ENCODE measurements at places on chromosomes 2 and 18.
A peak's percentile ranks its signal among the peaks of the same experiment; 100 is the strongest.

DNA sequence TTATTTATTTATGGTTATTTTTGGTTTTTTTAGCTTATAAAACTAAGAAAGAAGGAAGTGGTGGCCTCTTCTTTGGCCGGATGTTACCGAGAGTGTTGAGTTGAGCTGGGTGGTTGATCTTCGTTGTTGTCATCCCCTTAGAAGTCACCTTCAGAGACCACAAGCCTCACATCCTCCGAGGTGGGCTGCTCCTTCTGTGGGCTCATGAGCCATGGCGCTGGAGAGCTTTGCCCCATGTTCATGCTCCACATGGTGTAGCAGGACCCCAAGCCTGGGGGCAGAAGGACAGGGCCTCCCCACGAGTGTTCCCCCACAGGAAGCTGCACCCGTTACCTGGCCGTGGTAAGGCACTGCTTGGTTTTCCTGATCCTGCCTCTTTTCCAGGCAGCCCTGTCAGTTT, 23.4 kb downstream of the SNTG2 start:
- no peak for DNase-seq

- DNase-seq, result no peak
These were observed 85.3 kb upstream of the HK2 start for GRCh38 chr2:74748665-74749064.

GRCh38 chr2:14720739-14721138, 88.2 kb downstream of the LRATD1 start:
- DNase-seq, result no peak

- DNase-seq, result no peak
These were observed 19.1 kb downstream of the SULT1C4 start for GRCh38 chr2:108396845-108397244.

- no peak for DNase-seq
These were observed 167.9 kb downstream of the CCDC102B start for GRCh38 chr18:68965817-68966216.

DNA sequence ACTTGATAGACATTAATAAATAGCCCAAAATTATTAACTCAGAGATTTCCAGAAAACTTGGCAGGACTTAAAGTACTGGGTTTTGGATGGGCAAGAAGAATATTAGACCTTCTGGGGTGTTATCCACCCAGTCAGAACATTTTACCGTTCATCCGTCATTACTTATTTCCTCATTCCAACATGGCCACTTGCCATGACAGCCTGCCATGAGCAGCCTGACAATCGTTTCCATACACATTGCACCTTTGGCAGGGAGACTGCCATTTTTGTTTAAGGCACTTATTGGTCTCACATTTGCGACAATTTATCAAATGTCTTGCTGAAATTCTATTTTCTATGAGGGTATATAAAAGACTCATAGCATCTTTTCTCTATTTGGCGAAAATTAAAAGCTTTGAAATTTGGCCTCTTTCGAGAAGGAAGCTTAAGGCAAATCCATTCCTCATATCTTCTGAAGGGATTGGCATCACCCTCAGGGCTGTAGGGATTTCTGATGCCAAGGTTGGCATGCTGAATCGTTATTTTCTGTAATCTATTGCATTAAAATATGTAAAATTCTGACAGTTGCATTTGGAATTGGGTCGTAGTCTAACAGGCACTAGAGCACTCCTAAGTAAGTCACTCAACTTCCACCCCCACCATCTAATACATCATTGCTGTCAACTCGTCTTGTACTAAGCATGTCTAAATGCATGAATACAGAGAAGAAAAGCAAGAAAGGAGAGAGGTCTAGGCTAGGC, 406.3 kb upstream of the PIK3C3 start:
- no peak for DNase-seq

DNA sequence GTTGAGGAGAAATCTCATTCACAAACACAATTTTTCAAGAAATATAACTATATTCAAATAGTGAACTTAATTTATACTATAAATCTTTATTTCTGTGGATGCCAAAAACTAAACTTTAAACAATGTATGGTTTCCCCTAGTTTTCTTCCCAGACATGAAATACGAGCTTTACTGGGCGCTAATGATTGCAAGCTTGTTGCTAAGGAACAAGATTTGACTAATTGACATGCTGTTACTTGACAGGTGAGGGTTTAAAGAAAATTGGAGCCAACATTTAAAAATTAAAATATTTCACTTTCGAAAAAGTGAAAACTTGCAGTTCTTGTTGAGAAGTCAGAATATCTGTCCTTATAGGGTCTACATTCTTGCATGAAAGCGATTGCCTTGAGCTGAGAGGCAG, 381.0 kb downstream of the MEIS1 start:
- DNase-seq, result no peak

GRCh38 chr2:120826716-120827410, 91.2 kb downstream of the GLI2 start:
- no peak for DNase-seq

DNA sequence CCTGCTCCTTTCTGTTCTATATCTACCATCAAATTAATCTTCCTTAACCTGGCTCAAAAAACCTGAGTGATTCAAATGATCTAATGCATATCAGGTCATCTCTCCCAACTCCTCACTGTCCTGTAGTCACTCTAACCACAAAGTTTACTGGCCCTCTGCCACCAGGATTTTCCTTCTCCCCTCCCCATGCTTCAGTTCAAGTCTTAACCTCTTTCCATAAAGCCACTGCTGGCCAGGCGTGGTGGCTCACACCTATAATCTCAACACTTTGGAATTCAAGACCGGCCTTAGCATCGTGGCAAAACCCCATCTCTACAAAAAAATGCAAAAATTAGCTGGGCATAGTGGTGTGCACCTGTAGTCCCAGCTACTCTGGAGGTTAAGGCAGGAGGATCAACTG, 7.5 kb upstream of the SP3 start:
- DNase-seq, result no peak

DNA sequence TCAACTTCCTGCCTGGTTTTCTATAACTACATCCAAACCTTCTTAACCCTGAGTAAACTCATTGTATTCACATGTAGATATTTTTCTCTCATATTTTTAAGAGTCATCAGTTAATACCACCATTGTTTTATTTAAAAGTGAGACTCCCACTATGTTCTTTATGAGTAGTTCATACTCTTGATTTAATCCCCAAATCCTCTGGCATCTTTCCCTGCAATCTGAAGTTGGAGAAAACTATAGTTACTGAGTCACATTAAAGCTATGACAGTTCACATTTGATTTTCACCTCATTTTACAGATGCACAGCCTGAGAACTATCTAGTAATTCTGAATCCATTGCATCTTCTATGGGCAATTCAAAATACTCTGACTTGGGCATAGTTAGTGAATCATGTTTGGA, 1358.7 kb upstream of the NRXN1 start:
- no peak for DNase-seq

GRCh38 chr2:51575181-51575580, 543.2 kb upstream of the NRXN1 start:
- no peak for DNase-seq

DNA sequence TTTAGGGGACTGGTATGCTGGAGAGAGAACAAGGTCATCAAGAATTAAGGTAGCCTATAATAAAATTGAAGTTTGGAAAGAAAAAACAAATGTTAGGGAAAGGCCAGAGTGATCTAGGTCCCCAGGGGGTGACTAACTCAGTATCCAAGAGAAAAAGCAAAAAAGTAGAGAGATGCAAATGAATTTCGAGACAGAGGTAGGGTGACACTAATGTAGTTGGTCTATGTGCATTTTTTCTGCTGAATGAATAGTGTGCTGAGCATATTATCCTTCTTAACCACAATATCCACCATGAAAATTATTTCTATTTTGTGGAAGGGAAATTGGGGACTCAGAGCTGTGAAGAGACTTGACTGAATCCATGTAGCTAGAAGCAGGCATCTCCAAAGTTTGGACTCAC, 9.8 kb downstream of the IL36A start:
- no peak for DNase-seq

DNA sequence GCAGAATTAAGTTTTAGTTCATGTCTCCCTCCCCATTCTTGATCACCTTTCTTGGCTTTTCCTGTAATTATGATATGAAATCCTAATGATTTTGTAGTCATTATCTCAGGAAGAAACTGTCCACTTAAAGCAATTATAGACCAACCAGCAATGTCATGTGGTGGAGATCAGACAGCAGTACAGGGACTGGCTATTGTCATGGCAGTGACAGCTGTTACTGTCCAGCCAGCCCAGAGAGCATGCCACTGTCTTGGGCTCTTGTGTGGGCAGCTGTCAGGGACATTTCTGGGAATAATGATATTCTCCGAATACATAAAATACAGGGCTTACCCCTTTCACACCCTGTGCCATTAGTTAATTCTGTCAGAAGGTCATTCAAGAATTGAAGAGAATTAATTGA, 355.3 kb upstream of the RAB12 start:
- DNase-seq, result no peak

- peak; percentile 27 for DNase-seq
These were observed 618 bp upstream of the LYPD1 start for GRCh38 chr2:132670496-132671150.

- no peak for DNase-seq
These were observed 36.3 kb upstream of the CHRNA1 start for GRCh38 chr2:174800436-174801205.

DNA sequence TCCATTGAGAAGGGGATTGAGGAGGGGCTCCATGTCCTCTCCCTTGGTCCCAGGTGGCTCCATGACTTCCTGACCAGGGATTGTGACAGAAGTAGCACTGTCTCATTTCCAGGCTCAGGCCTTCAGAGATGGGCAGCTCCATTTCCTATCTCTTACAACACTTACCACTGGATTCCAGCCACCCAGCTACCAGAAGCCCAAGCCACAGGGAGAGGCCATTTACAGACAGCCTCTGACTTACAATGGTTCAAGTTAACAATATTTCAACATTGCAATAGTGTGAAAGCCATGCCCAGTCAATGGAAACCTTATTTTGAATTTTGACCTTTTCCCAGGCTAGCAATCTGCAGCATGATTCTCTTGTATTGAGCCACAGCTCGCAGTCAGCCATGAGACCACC, 164.9 kb upstream of the AGAP1 start:
- DNase-seq, result no peak

DNA sequence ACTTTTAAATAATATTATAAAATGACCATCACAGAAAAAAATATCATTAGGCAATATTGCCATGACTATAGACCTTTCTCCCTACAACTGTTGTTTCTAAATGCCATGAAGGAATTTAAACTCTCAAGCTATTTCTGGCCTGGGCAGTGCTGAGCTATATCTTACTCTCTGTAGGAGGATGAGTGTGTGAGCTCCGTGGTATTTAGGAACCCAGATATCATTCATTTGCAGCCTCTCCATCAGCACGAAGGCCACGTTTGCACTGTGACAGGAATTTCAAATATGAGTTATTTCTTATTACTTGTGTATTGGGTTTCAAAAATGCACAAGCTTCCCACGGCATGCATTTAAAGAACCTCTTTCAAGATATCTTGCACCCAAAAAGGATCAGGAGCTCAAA, 35.0 kb upstream of the SOX11 start:
- DNase-seq, result no peak

- DNase-seq, result no peak
These were observed 30.5 kb downstream of the LRP1B start for GRCh38 chr2:142100139-142100873.

DNA sequence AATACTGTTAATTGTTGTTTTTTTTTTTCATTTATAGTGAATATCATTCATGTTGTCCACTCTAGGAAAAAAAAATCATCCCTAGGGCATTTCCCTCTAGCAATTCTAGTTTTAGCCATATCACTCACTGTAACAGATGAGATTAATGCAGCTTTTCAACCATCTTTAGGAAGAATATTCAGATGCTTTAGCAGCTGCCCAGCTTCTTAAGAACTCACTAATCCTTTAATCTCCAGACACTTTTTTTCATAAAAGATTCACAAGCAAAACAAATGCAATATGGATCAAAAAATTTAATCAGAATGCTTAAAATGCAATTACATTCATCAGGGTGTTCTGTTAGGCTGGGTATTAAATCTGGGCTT, 692.6 kb downstream of the ERBB4 start:
- DNase-seq, result no peak

GRCh38 chr2:59896499-59897245, 656.8 kb downstream of the BCL11A start:
- no peak for DNase-seq

DNA sequence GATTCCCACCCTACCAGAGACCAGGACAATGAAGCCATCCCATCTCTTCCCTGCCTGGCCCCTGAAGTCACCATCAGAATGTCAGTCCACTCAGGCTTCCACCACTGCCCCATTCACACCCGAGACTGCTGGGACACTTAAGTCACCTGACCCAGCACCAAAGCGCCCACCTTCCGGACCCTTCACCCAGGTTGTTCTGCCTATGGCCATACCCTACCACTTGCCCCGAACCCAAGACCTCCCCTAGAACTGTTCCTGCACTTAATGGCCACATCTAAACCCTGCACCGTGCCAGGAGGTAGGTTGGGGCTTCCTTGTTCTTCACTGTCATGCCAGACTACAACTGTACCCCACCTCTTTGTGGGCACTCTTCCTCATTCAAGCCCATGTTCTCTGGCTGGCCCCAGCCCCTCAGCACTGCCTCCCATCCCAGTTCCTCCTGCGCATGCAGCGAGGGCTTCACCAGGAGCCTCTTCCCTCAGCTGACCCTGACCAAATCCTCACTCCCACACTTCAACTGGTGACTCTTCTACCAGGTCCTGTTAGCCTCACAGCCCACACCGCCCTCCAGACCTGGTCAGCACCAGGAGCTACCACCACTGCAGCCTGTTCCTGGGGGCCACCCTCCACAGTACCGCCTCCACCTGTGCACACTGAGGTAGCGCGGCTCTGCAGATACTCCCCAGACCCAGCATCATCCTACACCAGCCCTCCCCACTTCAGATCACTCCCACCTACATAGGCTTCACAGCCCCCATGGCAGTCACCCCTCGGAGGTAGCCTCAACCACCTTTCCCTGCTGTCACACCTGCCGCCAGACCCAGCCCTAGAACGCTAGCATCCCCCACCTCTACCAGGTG, 8.3 kb upstream of the ADRA2B start:
- no peak for DNase-seq

DNA sequence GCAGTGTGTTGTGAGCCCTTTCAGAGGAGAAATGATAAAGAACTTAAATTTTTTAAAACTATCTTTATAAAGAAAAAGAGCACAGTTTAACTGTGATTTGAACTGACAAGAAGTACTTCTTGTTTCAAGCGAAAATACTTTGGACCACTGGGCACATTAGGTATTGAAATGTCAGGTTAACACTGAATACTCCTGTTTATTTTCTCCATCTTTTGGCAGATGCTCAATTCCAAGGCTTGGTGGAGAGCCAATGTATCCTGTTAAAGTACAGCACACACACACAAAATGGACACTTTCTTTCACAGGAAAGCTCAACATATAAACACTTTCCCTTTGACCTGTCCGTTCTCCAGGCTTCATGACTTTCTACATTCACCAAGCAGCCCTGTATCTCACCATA, 32.6 kb upstream of the SP3 start:
- DNase-seq, result no peak
